Activated T-cell treated with anti-CD3 and anti-CD28 coated beads, Interleukin-2, amount 50 U/mL, for 4 hours (primary cell): ENCODE measurements at places on chromosomes 7 and 10.
A peak's percentile ranks its signal among the peaks of the same experiment; 100 is the strongest.

GRCh38 chr7:135189961-135190360 is 19.5 kb upstream of the CYREN start:
- no peak for DNase-seq

- DNase-seq: peak; percentile 57
These were observed at the start of gene FZD8 for GRCh38 chr10:35642035-35642792. FZD8 (minus strand) TSS chr10:35642296; CDS start chr10:35641429, 867 bp downstream.

- DNase-seq: no peak
These were observed 31.5 kb upstream of the OR9A4 start for GRCh38 chr7:141884539-141885225.

GRCh38 chr10:97546456-97547270 is 25.9 kb upstream of the ANKRD2 start:
- no peak for DNase-seq

DNA sequence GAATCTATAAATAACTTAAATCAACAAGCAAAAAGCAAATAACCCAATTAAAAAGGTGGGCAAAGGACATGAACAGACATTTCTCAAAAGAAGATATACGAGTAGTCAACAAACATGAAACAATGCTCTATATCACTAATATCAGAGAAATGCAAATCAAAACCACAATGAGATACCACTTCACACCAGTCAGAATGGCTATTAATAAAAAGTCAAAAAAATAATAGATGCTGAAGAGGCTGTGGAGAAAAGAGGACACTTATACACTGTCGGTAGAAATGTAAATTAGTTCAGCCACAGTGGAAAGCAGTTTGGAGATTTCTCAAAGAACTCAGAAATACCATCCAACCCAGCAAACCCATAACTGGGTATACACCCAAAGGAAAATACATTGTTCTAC is 70.6 kb downstream of the CTTNBP2 start:
- no peak for DNase-seq

DNA sequence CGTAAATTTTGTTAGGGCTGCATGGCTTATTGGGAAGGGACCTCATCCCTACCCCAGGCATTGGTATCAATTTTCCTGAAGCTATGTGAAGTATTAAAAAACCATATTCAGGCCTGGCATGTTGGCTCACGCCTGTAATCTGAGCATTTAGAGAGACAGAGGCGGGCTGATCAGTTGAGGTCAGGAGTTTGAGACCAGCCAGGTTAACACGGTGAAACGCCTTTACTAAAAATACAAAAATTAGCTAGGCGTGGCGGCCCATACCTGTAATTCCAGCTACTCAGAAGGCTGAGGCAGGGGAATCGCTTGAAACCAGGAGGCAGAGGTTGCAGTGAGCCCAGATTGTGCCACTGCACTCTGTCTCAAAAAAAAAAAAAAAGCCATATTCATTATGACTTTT is 7.1 kb downstream of the TASOR2 start:
- DNase-seq: no peak

DNA sequence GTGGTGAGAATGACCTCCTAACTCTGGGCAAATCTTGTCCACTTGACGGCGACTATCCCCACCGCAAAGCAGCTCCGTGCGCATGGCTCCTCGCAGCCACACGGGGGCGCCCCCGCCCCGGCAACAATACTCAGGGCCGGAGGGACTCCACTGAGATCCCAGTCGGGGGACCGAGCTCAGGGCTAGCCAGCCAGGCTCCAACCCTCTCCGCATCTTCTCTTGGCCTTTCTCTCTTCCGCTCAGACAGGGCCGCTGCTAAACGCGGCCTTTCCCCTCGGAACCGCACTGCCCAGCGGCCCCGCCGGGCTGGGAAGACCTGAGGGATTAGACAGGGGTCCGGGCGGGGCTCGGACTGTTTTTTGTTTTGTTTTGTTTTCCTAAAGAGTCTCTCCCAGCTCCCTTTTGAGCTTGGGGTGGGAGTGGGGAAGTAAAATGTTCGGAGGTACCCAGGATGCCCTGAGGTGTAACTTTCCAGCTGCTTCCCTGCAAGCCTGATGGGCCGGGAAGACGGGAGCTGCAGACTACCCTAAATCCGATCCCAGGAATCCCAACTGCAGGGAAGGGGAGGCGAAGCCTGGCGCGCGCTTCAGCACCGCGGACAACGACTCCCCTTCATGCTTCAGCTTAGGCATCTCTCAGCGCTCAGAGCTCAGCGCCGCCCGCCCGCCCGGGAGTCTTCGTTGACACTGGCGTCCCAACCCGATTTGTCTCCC is 2.7 kb downstream of the KCNIP2 start:
- DNase-seq: peak; percentile 63

- no peak for DNase-seq
These were observed 27.3 kb downstream of the TFAM start for GRCh38 chr10:58412502-58412961.

- DNase-seq: no peak
These were observed 434.4 kb upstream of the ZMIZ1 start for GRCh38 chr10:78634389-78634815.

GRCh38 chr10:113552701-113553100 is at the start of gene HABP2:
HABP2 (plus strand) TSS chr10:113553053; CDS start chr10:113553122, 69 bp downstream.
- no peak for DNase-seq

GRCh38 chr7:128266883-128267594 is 26.0 kb downstream of the LEP start:
- DNase-seq: no peak

DNA sequence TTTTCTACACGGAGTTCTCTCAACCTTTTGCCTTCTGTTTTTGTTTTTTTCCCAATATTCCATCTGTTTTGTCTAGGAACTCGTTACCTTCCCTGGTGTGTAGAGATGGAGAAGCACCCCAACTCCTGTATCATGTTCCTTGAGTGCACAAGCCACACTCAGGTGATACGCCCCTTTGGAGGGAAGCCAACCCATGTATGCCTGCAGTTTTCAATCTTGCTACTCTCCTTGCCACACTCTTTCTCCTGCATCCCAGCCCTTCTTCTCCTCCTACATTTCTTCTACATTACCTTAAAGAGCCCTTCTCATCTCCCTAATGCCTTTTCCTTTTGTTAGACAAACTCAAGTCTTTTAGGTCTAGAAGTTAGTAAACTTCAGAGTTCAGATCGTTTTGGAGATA is 10.2 kb upstream of the SP4 start:
- DNase-seq: no peak

DNA sequence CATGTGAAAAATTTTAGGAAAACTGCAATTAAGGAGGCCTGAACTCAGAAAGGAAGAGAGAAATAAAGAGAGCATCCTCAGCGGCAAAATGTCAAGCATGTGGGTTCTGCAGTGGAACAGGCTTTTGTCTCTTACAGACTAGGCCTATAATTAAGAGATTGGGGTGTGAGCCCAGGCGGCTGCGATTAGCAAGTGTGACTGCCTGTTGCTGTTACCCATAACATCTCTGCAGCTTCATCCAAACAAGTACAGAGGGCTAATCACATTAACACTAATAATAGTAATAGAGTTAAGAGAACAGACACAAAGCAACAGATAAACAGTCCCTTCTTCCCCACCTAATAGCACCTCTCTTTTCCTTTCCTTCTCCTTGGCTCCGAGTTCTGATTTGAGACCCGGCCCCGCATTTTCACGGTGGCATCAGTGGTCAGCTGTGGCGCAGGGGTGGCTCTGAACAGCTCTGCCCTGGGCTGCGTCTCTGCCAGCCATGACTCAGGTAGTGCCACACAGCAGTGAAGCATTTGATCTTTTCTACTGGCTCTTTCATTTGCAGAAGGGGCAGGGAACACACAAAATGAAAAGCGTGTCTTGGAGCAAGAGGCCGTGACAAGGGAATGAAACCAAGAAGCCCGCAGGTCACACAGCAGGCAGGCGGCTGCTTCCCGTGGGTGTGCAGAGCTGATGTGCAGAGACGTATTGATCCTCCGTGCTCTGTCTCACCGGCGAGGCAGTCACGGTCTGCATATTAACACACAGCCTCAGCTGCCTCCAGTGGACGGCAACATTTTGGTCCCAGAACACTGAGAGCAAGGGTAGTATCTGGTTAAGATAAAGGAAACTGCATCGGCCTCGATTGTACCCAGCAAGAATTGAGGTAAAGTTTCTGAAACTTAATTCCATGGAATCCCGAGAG is 103.1 kb downstream of the KLF6 start:
- DNase-seq: no peak

GRCh38 chr10:105925045-105925785 is 1239.3 kb downstream of the SORCS1 start:
- DNase-seq: no peak

- no peak for DNase-seq
These were observed 77.9 kb upstream of the PFKP start for GRCh38 chr10:2989292-2989947.

DNA sequence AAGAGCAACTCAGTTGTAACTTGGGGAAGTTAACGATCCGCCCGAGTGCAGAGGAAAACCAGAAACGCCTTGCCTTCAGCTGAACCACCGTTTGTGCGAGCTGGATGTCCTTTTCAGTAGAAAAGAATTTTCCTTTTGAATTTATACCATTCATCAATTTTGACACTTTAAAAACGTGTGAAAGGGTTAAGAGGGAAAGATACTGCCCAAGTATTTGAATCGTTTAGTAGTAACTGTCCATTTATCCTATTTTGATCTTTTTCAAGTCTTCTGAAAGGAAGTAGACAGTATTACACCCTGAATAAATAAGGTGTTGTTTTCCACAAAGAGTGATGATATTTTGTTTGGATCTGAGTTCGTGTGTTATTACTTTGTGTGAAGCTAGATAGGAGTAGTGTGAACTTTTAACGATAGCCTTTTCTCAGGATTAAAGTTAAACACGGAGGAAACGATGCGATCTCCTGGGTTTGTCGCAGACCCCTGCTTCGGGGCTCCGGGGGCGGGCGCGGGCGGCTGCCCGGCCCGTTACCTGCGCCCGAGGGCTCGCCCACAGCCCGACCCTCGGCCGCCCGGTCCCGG is 830 bp upstream of the BMI1 start:
- no peak for DNase-seq

GRCh38 chr7:93039786-93040185 is 78.0 kb downstream of the SAMD9 start:
- no peak for DNase-seq

GRCh38 chr7:113805976-113806375 is 112.8 kb downstream of the PPP1R3A start:
- DNase-seq: no peak

DNA sequence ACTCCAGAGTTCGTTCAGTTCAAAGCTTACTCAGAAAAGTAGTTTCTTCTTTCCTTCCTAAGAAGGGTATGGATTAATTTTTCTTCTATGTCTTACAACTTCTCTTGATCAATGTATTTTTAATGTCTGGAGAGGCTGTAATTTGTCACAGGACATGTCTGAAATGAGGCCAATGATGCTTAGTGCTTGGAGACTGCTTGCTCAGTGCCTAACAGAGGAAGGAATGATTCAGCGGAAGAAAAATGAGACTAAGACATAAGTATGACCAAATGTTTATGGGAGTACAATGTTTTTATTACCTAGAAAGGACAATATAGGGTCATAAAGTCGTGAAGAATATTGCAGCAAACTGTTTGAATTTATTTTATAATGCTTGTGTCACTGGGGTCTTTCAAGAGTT is 43.3 kb downstream of the GPR37 start:
- DNase-seq: no peak

DNA sequence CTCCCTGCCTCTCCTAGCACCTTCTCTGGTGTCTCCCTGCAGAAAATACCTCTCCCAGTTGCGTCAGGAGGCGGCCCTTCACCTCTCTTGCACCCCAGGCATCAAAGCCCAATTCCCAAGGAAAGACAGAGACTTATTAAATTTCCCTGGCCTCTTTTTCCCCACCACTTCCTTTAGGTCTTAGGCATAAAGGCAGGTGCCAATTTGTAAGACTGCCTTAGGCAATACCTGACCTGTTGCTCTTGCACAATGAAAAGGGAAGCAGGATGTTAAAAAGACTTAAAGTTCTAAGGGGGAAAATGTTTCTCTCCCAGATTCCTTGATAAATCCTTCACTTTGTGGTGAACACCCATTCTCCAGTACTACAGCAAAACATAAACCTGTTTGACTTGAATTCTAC is 186.7 kb downstream of the SLC25A13 start:
- DNase-seq: no peak

- no peak for DNase-seq
These were observed 17.2 kb downstream of the AP5Z1 start for GRCh38 chr7:4792537-4793126.
